Stimulated activated CD8-positive, alpha-beta memory T cell treated with anti-CD3 and anti-CD28 coated beads, Interleukin-4, amount 100 ng/mL, for 4 hours (primary cell): ENCODE measurements at places on chromosomes 16 and 17.

GRCh38 chr17:39979893-39980350 lies 685 bp upstream of the PSMD3 start:
- DNase-seq: no peak

- DNase-seq: no peak
Observed at GRCh38 chr16:51306116-51306515, 155.0 kb upstream of the SALL1 start.

GRCh38 chr17:58052945-58053715 lies 30.1 kb upstream of the DYNLL2 start:
- no peak for DNase-seq

- DNase-seq: peak; percentile 25
Observed at GRCh38 chr17:7296189-7296861, 1.9 kb upstream of the YBX2 start.

GRCh38 chr17:8916466-8916865 lies 49.0 kb upstream of the PIK3R6 start:
- DNase-seq: no peak

DNA sequence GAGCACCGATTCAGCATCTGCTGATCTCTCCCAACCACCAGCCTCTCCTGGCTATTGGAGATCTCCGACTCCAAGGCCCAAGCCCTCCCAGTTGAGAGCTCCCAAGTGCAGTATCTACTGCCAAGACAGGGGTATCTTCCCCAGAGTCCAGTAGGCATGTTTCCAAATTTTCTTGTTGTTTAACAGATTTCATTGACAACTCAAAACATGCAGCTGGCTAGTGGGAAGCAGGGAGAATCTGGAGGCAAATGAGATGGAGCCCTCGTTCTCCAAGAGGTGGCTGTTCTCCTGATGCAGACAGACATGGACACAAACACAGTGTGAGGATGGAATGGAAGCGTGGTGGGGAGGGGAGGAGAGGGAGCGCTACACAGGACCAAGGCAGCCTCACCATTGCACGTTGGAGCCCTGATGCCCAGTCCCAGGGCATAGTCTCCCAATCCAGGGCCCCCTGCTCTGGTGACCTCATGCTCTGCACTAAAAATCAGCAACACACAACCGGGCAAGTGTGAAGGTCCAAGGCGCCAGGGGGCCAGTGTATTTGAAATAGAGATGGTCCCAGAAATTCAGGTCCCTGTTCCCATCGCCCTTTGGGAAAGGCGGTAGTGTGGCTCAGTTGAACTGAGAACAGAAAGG lies 31.7 kb downstream of the SMARCE1 start:
- no peak for DNase-seq
